Amniotic stem cell (primary cell): ENCODE measurements at places on chromosomes 12 and 14.

DNA sequence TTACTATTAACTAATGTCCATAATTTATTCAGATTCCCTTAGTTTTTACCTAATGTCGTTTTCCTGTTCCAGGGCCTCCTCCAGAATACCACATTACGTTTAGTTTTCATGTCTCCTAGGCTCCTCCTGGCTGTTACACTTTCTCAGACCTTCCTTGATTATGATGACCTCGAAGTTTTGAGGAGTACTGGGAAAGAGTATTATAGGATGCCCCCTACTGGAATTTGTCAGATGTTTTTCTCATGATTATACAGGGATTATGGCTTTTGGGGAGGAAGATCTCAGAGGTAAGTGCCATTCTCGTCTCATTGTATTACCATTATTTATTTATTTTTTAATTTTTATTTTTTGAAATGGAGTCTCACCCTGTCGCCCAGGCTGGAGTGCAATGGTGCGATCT is 17.7 kb upstream of the C1S start:
- DNase-seq, result no peak

GRCh38 chr12:118432812-118433545 is 56.6 kb downstream of the SUDS3 start:
- DNase-seq, result no peak

- no peak for DNase-seq
Measured at GRCh38 chr14:35879151-35879648, 53.1 kb downstream of the BRMS1L start.

DNA sequence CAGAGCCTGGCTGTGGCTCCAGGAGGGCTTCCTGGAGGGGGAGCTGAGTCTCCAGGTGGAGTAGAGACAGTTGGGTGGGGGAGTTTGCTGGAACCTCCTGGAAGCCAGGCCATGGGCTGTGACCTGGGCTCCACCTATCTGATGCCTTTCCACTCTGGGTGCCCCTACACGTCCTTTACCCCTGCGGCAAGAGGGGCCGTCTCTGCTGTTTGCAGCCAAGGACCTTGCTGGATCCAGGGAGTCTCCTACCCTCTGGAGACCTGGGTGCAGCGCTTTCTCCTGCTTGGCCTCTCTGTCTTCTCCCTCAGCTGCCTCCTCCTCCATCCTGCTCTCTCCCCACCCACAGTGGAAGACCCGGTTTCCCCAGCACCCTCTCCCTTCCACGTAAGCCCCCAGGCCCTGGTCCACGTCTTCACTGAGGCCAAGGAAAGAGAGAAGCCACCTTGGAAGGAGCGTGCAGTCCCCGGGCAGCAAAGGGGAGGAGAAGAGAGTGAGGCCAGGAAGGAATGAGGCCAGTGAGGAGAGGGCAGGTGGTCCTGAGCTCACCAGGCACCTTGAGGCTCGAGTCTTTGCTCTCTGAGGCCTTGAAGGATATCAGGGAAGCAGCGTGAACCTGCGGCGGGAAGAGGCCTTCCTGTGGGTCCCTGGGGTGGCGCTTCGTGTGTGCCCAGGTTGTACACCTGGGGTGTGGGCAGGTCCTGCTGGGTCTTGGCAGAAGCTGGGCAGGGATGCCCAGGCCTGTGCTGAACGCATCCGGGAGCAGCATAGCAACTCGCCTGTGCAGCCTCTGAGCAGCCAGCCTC is 294.3 kb upstream of the RTL1 start:
- DNase-seq, result no peak

DNA sequence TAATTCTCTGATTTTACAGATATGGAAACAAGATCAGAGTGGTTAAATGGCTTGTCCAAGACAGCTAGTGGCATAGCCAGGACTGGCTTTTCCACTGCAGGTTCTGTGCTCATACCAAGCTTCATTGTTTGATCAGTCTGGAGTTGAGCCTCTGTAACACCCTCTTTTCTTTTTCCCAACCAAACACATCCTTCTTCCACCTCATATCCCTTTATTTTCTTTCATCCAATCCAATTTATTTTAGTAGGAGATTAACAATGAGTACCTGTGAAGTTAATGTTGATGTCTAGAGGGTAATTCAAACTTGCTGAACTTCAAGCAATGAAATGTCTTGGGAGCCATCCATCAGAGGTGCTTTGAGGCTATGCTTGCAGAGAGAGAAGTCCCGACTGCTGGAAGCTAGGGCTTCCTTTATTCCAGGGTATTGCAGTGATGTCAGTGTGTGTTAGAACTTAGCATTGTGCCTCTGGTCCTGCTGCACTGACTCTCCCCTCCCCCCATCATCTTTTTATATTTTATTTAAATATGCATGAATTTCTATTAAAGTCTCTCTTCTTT is 452.1 kb upstream of the PDE3A start:
- DNase-seq, result no peak

DNA sequence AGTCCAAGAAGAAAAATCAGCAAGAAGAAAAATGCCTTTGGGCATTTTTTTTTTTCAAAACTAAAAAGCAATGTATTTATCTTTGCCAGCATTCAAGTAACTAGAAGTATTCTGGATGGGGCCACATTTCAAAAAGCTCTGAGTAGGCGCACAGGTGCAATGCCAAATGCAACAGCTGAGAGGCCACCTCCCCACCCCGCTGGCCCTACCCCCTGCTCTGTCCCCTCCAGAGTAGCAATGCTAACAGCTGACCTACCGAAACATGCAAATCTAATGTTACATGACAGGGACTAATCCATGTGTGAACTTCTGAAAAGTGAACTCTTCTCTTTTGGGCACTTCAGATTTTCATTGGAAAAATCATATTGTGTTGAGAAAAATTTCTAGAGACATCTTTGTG is 153.7 kb upstream of the SLC38A2 start:
- no peak for DNase-seq

DNA sequence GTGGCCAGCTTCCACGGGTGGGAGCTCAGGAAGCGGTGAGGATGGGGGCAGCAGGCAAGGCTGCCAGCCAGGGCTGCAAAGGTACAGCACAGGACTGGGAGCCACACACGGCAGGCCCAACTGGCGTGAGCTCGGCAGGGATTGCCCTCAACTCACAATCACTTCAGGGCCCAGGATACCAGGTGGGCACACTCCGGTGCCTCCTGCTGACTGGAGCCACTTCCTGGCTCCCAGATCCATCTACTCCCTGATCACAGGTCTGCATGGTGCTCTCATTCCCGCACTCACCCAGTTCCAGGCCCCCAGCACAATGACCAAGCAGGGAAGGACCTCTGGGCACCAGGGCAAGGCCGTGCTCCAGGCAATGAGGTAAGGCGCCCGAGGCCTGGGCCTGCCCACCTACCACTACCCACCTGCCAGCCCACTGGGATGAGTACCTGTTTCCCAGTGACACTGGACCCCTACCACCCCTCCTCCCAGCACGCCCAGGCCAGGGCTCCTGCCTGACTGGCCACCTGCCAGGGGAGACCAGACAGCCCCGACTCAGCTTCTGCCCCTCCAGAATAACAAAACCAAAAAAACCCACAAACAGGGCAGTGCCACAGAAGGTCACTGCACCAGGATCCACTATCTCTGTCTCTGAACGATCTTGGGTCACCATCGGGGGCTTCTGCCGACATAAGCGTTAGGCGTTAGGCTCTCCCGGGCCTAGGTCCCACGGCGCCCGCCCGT is 1.8 kb downstream of the JAG2 start:
- no peak for DNase-seq
